ENCODE measurements at places on chromosomes 6 and 20.

DNA sequence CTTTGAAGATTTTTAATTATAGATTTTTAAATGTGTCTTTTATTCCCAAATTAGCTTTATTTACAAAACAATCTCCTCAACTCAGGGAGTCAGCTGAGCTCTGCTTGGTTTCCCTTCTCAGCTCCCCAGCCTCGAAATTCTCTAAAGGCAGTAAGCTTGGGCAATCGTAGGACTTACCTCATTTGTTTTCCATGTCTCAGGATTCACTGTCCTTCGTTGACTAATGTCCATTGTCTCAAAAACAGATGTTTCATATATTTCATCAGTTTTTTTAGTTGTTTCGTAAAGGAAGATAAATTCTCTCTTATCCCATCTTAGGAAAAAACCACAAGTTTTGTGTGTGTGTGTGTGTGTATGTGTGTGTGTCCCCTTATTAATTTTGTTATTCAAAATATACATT, 102.2 kb upstream of the ADGRF1 start:
- DNase-seq = peak; percentile 60

- DNase-seq = no peak
Observed at GRCh38 chr6:92415656-92416055, 1003.7 kb downstream of the EPHA7 start.

GRCh38 chr6:125190667-125191066, 37.1 kb downstream of the TPD52L1 start:
- no peak for DNase-seq

- no peak for DNase-seq
Observed at GRCh38 chr6:34585512-34586061, 29.5 kb upstream of the SPDEF start.

DNA sequence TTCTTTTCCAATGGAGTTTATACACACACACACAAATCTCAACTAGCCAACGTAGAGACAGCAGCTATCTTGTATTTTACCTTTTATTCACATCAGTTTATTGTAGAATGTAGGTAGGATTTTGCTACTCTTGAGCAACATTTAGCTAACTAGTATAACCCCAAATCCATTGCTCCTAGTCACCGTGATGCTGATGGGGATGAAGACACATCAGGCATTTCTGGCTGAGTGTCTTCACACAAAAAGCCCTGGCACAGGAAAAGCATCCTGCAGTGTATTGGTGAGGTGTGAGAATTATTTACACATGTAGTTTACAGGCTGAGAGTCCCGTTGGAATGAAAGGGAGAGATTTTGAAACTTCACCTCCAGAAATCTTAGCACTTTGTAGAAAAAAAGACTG, 65.9 kb upstream of the FBXL4 start:
- DNase-seq = no peak

- no peak for DNase-seq
Observed at GRCh38 chr6:108115598-108116058, 41.1 kb upstream of the OSTM1 start.

- DNase-seq = no peak
Observed at GRCh38 chr6:124482071-124482491, 480.2 kb upstream of the RNF217 start.

DNA sequence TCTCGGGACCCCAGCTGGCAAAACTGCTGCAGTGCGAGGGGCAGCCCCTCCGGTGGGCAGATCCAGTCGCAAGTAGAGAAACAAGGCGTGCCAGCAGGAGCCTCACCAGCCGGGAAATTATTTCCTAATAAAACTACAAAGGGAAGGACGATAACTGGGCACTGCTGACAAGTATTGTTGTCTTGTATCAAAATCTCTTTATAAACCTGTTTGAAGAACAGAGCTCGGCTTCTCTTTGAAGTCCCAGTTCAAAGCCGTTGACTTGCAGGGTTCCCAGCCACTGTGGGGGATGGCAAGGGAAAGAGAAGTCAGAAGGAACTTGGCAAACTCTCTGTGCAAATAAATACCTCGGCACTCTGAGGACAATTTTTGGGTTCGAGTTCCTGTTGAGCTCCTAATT, 504.5 kb downstream of the CD83 start:
- DNase-seq = no peak

- no peak for DNase-seq
Observed at GRCh38 chr20:17793986-17794385, 94.2 kb downstream of the BANF2 start.

DNA sequence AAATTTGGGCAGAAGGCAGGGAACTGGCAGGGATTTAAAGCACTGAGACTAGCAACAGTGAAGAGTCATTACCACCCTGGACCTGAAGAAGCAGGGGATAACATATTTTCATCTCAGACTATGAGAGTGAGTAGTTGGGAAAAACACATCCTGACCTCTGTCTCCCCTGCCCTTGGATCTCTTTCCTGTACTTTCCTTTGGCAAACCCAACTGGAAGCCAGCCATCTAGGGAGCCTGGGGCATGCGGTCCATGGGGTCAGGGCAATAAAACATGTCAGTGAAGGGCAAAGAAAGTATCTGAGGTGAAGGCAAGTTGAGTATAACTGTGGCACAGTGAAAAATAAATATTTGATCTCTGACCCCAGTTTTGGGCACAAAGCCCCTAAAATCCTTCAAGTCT, 698.2 kb downstream of the DOK5 start:
- no peak for DNase-seq

DNA sequence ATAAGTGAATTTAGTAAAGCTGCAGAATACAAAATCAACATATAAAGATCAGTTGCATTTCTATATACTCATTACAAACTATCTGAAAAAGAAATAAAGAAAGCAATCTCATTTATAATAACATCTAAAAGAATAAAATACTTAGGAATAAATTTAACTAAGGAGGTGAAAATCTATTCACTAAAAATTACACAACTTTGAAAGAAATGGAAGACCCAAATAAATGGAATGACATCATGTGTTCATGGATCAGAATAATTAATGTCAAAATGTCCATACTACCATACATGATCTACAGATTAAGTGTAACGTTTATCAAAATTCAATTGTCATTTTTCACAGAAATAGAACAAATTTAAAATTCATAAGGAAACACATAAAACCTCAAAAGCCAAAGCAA, 194.9 kb downstream of the TINAG start:
- DNase-seq = no peak

GRCh38 chr6:121437851-121438651, 2.6 kb downstream of the GJA1 start:
- DNase-seq = no peak

DNA sequence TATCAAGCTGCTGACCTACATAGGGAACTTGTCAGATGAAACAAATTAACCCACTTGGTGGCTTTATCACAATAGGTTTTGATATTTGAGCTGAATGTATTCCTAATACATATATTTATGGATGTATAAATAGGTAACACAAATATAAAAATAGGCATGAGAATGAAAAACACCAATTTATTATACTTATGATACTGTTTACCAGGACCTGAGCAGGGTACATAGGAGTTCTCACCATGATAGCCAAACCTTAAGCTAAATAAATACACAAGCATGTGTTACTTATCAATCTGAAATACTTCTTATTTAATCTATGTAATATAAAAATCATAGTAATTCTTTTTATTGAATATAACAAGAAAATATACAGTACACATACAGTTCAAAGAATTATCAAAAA, 25.0 kb downstream of the ASCC3 start:
- no peak for DNase-seq

GRCh38 chr6:35024551-35025054, 116.5 kb downstream of the TCP11 start:
- no peak for DNase-seq

DNA sequence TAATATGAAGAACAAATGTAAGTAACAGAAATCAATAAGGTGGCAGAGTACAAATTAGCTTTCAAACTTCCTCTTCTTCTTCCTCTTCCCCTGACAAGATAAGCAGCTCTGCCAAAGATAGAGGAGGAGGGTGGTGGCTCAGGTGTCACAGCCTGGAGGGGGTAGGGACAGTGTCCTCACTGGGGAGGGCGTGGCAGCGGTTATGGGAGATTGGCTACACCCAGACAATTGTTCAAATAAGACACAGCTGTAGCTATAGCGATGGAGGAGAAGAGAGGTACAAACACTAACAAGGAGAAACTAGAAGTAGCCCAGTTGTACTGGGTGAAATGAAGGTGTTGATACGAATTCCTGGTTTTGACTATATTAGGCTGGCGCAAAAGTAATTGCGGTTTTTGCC, 198.5 kb downstream of the TBXT start:
- DNase-seq = no peak

- peak; percentile 91 for DNase-seq
Observed at GRCh38 chr20:40506537-40506939, 182.5 kb downstream of the MAFB start.

- DNase-seq = no peak
Observed at GRCh38 chr20:35008411-35009342, 53.0 kb downstream of the MYH7B start.

DNA sequence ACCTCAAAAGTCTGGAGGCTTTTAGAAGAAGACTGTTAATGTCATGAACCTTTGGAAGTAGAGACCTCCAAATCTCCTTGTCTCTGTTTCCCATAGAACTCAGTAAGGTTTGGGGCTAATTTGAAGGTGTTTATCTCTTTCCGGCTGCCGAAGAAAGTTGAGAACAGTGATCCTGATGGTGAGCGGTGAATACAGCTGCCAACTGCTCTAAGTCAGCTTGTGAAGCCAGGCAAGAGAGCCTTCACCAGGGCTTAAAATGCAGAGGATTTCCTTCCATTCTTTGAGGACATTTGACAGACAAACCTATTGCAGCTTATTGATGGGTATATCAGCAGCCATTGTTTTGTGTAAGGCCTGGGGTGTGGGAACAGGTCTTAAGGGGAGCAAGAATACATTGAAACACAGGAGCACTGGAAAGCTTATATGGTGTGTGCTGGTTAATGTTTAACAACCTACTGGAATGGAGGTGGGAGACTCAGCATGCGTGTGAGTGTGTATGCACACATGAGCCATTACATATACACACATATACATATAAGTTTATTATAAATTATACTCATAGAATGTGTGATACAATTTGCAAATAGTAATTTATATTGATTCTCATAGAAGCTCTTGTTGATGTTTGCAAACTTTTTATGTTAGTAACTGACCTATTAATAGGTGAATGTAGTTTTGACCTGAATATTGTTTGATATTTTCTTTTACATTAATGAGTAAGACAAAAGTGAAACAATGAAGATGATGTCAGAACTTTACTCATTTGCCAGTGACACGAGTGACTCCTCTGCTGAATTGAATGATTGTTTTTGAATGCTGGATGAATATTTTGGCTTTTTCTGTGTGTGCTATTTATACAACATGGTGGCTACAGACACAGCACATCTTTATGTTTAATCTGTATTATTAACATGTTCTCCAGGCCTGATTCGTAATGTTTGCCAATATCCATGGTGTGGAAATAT, 18.1 kb downstream of the PLEKHG1 start:
- no peak for DNase-seq

- no peak for DNase-seq
Observed at GRCh38 chr6:3560211-3560610, 103.4 kb upstream of the SLC22A23 start.

DNA sequence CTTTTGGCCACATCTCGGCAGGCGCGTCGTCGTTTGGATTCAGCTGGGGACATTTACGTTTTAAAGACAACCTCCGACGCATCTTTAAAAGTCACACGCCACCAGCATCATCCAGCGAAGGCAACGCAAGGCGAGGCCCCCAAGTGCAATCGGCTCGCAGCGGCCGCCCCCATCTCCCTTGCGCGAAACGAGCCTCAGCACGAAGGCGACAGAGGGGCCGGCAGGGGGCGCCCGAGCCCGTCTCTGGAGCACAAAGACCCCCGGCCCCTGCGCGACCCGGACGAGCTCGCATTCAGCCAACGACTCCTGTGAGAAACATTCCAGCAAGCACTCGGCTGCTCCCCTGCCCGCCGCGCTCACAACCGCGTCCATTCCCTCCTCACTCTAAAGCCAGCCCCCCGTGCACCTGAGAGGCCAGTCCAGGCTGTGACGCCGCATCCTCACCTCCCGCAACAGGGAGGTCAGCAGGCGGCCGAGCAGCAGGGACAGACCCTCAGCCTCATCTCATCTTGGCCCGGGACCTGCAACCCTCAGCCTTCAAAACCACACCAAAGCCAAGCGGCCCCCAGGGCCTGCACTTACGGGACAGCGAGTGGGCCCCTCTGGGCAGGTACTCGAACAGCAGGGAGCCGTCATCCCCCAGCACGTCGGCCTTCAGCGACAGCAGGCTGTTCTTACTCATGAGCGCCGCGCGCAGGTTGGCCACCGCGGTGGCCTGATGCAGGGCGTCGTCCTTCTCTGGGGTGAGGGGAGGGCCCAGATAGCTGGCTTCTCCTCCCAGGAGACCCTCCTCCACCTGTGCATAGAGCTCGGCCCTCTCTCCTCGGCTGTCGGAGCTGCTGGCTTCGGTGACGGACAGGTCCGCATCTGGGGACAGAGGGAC, 35.8 kb downstream of the SLC2A4RG start:
- DNase-seq = no peak

DNA sequence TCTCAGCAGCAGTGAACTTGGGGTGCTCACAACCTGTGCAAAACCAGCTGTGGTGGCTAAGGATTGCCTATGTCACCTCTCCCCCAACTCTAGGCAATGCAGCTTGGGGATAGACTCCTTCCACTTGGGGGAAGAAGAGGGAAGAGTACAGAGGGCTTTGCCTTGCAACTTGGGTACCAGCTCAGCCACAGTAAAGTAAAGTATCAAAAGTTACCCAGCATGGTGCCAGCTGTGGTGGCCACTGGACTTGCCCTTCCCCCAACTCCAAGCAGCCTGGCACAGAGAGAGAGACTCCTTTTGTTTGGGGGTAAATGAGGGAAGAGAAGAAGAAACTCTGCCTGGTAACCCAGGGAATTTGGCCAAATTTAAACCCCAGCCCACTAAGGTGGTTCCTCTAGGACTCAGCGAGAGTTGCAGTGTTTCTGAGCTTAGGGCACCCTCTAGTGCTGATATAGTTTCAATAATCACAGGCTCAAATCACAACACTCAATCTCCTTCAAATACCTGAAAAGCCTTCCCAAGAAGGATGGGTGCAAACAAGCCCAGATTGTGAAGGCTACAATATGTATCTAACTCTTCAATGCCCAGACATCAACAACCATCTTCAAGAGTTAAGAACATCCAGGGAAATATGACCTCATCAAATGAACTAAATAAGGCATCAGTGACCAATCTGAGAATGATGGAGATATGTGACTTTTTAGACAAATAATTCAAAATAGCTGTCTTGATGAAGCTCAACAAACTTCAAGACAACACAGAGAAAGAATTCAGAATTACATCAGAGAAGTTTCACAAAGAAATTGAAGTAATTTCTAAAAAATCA, 7.6 kb upstream of the DEFB129 start:
- no peak for DNase-seq

- DNase-seq = no peak
Observed at GRCh38 chr20:5871459-5872410, 78.6 kb downstream of the TRMT6 start.

DNA sequence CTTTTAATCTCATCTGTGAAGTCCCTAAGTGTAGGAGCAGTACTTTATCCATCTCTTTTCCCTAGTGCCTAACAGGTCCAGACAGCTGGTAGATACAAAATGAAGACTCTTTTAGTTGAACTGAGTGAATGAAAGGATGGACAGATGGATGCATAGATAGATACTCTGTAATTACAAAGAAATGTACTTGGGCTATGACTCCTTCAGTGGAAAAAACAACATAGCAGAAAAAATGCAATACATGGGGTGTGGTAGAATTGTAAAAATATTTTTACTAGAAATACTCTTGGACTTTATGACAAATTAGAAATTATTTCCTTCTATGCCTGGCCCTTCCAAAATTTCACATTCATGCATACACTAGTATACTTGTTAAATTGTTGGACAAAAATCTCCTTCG, 29.3 kb downstream of the KCNQ5 start:
- no peak for DNase-seq

GRCh38 chr6:136923954-136924673, 2.0 kb downstream of the SLC35D3 start:
- no peak for DNase-seq

Data from fibroblast of skin of left quadriceps (primary cell).